GM03348 (cell line): ENCODE measurements at places on chromosomes 6 and 20.

DNA sequence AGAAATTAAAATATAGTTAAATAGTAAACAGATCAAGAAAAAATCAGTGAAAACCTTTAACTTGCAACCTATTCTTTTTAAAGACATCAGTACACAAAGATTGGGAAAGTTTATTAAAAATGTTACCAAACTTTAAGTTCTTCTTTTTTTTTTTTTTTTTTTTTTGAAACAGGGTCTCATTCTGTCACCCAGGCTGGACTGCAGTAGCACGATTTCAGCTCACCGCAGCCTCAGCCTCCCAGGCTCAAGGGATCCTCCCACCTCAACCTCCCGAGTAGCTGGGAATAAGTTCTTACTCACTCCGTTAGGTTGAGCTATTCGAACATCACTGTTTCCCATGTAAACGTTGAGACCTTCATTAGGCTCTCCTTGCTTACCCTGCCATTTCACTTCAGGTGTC, 5.6 kb downstream of the MAP3K5 start:
- DNase-seq, result no peak

DNA sequence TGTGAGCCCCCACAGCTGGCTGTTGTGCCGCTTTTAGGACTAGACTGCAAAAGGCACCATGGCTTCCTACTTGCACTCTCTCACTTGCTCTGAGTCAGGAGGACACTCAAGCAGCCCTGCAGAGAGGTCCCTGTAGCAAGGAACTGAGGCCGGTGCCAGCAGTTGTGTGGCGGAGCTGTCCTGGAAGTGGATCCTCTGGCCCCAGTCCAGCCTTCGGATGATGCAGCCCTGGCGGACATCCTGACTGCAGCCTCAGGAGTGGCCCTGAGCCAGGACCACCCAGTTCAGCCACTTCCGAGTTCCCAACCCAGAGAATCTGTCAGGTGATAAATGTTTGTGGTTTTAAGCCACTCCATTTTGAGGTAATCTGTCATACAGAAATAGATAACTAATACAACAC, 17.5 kb downstream of the CTCFL start:
- DNase-seq, result no peak

- DNase-seq, result peak; percentile 93
These were observed 18.3 kb downstream of the ETV7 start for GRCh38 chr6:36368921-36369865.

DNA sequence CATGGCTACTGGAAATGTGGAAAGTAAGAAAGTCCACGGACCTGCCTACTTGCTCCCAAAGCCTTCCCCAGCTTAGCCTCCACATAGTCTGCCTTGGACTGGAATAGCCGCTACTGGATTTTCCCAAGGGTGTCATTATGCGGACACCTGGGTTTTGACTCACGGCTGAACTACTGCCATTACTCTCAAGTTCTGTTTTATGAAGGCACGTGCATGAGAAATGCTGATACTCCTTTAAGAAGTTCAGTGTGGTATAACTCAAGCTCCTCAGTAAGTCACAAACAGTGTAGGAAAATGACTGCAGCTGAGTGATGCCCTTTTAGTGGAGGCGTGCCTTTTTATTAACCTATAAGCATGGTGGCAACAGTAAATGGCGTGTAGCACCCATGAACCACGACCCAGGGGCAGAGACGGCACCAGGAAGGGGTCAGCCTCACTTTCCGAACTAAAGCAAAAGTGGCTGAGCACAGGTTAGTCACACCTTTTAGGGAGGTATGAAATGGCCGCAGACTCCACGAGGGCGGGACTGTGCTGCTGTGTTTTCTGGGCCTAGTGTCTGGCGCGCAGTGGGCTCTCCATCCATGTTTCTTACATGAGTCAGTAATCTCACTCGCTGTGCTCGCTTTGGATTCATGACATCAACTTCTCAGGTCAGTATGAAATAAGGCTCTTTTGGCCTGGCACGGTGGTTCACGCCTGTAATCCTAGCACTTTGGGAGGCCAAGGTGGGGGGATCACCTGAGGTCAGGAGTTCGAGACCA, 23.9 kb downstream of the PSMG4 start:
- no peak for DNase-seq

GRCh38 chr6:84333842-84334241, 106.4 kb upstream of the CEP162 start:
- DNase-seq, result no peak

GRCh38 chr20:57844626-57845596, 135.1 kb upstream of the PMEPA1 start:
- DNase-seq, result no peak

GRCh38 chr20:40983898-40984297, 44.7 kb upstream of the TOP1 start:
- no peak for DNase-seq

DNA sequence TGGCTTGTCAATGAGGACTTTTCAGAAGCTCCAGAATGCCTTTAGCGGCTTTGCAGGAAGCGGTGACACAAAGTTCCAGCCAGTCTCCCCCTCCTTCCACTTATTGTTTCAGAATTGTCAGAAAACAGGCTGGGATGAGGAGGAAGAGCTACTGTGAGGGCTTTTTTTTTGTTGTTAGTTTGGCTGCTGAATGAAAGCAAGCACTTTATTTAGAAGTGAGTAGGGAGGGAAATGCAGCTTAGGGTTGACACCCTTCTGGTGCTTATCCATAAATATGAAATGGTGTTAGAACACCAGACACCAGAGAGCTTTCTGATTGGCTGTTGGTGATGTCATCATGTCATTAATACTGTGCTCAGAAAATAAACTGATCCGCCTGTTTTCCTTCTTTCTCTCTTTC, 251.5 kb downstream of the SOX4 start:
- peak; percentile 27 for DNase-seq

DNA sequence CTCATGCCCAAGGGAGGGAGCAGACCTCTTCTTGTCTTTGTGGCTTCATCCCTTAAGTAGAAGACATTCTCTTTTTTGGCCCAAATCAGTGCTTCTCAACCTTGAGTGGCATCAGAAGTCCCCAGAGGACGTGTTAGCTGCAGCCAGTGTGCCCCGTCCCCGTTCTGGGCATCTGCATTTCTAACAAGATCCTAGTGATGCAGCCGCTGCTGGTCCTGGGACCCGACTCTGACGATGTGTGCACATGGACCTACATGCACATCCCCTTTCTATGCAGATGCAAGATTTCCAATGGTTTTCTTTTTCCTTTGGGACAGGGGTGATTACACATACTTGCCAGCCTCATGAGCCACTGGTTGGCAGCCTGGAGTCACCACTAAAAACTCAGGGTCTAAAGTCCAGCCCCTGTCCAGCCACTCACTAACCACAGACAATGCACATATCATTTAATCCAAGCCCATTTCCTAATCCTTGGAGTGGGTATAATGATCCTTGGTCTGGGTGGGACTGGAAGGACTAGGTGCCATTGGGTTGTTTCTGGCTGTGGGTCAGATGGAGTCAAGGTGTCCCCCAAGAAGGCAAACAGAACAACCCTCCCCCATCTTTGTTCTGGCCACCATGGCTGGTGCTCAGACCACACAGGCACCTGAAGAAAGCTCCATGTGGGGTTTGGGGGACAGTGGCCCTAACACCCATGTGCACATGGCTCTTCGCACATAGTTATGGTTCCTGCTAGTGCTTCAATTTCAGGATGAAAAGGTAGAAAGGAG, 6.4 kb downstream of the ACSS1 start:
- no peak for DNase-seq

DNA sequence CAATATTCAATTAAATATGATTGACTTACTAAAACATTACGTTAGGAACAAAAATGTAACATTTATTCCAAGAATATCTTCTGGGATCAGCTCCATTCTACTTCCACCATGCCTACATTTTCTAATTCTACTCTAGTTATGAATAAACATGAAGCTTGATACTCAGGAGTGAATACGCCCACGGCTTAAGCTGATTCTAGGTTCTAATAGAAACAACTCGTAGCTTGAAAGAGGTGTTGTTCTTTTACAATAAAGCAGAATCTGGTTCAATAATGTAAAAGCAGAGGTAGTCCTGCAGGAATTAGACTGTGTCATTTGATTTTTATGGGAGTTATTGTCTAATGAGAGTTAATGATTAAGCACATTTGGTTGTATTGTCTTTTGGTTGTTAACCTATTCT, 107.3 kb upstream of the OLIG3 start:
- DNase-seq, result no peak

GRCh38 chr6:19788686-19789085, 48.5 kb upstream of the ID4 start:
- no peak for DNase-seq

GRCh38 chr6:13048113-13048512, 280.2 kb downstream of the TBC1D7 start:
- DNase-seq, result no peak

DNA sequence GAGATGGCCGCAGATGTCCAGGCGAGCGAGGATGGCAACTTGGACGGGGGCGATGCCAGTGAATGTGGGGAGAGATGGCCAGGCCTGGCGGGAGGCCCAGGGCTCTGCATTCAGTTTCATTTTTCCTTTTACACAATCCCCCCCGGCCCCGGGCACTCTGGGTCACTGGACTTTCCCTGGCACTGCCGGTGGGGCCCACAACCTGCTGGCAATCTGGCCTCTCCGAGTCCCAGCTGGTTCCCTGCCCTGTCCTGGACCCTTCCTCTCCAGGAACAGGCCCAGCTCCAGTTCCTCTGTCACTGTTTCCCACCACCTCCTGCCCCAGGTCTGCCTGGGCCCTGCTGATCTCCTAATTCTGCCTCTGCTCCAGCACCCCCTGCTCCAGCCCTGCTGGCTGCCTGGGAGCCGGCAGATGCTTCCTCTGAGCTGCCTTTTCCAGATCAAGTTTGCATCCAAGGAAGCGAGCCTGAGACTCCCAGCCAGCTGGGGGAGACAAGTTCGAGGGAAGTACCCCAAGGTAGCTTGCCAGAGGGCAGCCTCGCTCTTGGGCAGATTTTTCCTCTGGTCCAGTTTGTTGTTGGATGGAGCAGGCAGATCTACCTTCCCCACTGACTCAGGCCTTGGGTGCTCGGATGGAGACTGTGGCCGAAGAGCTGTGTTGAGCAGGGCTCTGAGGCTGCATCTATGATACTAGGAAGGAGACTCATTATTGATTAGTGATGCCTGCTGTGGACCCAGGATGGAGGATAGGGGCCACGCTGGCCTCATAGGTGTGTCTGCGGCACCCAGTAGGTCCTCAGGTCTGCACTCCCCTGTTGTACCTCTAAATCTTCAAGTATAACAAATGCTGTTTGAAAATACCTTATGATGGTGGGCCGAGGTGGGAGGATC, 83.2 kb downstream of the CEBPB start:
- DNase-seq, result no peak

- DNase-seq, result no peak
These were observed 162.7 kb downstream of the NFATC2 start for GRCh38 chr20:51379601-51380341.

- peak; percentile 73 for DNase-seq
These were observed 2.1 kb upstream of the TMEM151B start for GRCh38 chr6:44268095-44268628.

DNA sequence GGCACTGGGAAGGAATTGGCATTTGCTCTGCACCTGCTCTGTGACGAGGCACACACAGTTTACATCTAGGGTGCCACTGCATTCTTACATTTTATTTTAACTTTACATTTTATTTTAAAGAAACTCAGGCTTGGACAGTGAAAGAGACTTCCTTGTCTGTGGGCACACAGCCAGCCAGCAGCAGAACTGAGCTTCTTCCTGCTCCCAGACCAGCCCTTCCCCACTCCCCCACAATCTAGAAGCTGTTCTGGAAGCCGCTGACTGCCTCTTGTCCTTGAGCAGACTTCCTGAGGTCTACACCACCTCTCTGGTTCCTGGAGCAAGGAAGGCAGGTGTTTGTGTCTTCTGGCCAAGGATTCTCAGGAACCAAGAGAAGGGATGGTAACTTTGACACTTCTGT, 27.9 kb upstream of the CD93 start:
- DNase-seq, result no peak

DNA sequence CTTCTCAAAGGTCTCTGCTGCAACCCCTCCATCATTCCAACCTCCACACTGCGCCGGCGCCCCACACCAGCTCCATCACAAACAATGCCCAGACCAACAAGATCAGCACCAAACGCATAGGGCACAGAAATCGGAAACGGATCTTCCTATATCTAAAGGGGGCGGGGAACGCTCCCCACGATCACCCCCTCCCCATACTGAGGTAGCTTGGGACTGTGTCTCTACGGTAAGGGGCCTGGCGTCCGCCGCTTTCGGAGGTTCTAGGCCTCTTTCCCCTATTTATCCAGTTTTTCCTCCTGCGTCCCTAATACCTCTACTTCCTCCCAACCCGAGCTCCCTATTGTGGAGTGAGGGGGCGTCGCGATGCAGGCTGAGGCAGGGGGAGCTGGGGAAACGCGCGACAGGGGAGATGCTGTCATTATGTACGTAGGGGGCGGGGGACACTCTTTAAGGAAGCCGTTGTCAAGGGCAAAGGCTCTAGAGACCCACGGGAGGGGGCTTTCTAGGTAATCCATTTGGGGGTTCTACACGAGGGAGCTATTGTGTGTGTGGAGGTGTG, 909 bp downstream of the DNAAF9 start:
- DNase-seq, result peak; percentile 22

GRCh38 chr20:59104831-59105230, 58.8 kb upstream of the ZNF831 start:
- DNase-seq, result no peak

DNA sequence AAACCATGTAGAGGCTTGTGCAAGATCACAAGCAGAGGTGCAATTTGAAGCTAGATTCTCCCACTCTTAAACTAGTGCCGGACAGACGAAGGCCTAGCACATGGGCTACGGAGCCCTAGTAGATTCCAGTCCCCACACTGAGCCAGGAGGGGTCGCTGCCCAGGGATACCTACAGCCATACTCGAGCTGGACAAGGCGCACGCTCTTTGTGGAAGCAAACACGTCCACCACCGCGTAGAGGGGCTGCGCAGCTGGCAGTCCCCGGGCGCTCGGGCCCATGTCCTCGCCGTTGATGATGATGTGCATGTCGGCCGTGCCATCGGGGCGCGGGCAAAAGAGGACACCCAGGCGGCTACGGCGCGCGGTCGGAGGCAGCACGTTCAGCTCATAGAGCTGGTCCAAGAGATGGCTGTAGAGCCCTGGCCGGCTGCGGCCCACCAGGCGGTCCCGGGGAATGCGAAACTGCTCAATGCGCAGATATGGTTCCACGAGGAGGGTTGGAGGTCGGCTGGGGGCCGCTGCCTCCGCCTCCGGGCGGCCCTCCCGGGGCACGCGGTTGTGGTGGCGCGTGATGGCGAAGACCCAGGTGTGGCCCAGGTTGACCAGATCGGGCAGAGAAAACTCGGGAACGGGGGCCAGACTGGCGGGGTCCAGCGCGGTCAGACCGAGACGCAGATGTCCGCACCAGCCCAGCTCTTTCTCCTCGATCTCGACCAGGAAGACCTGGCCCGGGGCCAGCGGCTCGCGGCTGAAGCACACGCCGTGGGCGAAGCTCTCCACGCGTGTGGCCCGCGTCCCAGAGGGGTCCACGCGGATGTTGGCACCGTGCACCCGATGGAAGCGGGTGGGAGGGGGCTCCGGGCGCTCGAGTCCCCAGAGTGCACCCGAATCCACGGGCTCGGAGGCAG, 677 bp downstream of the NEURL2 start:
- DNase-seq, result peak; percentile 78

DNA sequence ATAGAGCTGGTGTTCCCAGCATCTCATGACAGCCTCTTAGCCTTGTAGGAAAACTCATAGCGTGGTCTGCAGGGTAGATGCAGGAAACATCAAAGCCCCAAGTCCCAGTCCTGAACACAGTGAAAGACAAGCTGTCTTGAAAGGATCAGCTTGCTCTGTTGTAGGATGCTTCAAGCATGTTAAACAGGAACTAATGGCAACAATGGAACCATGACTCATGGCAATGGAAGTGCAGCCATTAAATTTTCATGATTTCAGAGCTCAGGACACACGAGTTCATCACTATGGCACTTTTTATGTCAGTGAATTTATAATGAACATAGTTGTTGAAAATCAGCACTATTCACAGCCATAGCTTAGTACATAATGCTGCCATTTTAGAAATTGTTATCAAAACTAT, 367.7 kb downstream of the KIF16B start:
- DNase-seq, result no peak
